ENCODE measurements at places on chromosomes 3 and 15.

GRCh38 chr3:37453393-37454389 lies 279.3 kb upstream of the LRRFIP2 start:
- DNase-seq, result no peak

DNA sequence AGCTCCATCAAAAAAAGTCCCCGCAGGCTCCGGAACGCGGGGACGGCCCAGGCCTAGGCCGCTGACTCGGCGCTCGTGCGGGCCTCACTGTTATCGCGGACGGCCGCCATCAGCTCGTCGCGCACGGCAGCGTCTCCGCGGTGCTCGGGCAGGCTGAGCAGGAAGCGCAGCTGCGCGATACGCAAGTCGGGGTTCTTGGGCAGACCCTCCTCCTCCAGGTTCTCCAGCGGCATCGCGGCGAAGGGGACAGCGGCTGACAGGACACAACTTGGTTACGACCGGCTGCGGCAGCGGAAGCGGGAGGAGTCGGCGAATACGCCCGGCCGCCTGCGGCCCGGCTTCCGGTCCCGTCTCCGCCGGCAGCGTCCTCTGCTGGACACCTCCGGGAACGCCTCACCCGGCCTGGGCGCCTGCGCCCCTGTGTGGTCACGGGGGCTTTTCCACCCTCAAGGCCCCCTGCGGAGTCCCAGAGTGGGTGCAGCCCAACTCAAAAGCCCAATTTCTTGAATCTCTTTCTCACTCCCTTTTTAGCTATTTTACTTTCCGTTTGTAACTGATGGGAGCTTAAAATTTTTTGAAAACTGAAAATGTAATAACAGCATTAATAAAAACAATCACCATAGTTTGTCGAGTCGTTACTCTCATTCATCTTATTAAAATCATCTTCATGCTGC lies at the start of gene PSMD6:
PSMD6 (minus strand) TSS at position 308 of the 674 bp plus-strand sequence; CDS start at position 233, 75 bp downstream.
- DNase-seq, result peak; percentile 91

DNA sequence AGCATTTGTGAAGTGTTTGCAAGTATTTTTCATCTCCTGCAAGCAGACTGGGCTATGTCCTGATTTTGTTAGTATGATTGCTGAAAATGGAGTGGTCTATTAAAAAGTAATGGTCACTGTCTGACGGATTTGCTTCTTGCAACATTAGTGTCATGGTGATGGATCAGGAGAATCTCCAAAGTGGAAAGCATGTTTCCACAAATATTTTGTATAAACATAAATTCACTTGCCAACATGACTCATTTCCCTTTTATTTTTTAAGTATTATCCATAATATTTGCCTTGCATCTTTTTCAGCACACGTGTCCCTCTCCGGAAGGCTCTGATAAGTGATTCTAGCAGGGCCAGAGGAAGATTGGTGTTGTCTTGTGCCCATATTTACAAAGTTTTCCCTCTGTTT lies 27.4 kb upstream of the CACNA2D3 start:
- DNase-seq, result no peak

DNA sequence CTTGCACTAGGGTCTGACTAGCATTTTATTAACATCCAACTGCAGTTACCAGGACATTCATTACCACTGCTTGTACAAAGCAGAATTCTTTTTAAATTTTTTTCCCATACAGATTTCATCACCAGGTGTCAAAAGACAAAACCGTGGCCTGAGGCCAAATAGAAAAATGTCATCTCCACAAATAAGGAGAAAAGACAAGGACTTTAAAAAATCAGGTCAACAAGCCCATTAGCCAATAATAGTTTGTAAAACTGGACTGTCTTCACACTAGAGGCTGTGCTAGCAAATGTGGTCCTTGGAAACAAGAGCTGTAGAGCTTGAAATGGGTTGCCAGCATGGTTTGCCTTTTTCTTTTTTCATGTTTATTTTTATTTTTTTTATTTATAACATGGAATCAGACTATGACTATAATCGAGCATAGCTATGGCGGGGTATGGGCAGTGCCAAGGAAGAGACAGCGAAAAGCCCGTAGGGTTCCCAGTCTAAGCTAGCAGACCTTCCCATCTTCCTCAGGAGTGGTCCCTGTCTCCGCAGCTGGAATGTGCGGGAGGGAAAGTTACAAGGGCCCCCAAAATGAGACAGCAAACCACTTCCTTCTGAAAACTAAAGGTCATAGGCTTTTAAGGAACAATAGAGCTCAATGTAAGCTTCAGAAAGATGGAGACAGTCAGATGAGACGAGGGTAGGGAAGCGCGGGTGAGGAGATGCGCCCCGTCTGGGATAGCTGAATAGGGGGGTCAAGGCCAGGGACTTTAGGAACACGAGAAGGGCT lies 1.5 kb downstream of the PTPN9 start:
- no peak for DNase-seq

GRCh38 chr15:71548401-71548807 lies 261.9 kb upstream of the NR2E3 start:
- DNase-seq, result no peak

All from activated T-cell treated with anti-CD3 and anti-CD28 coated beads for 4 hours (primary cell).